Right lobe of liver (tissue), 6 donors: ENCODE measurements at places on chromosomes 2 and 18. TPM values are rescaled to one million over a fixed set of nuclear protein-coding genes. Genes with fewer than 3 reads are reported as not detected.

The ATP6V1C2 gene
- total RNA-seq: not detected

The IL37 gene
- total RNA-seq: not detected

The LBX2 gene
- total RNA-seq: 5.8 TPM

DNA sequence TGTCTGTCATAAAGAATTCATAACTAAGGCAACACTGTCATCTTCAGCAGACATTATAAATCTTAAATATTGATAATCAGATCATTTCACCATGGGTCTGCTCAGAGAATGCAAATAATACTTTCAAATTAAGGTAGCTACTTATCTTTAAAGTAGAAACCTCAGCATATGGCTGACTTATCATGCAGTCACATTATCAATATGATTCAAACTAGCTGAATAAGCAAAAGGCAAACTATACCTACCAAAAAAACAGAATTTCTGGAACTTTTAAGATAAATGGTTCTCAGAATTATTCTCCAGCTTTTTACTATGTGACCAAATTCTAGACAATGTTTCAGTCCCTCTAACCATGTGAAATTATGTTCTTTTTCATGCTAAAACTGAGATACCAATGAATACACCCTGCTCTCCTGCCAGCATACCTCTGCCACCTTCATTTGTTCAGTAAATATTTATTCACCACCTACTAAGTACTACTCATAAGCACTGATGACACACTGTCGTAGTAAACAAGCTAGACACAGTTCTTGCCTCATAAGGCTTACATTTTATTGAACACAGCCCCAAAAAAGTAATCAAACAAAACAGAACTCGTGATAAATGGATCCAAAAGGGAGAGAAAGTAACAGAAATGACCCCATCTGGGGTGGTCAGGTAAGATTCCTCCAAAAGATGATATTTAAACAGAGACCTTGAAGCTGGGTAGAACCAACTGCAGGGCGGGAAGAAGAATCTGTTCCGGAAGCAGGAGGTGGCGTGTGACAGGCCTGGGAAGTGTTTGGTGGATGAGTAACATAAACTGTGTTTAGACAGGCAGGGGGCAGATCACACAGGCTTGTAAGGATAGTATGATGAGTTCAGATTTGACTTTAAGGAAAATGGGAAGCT lies 17.7 kb downstream of the SPIRE1 start:
- no peaks in the 10 kb centered on the region for H3K36me3 ChIP-seq
- H3K27me3 ChIP-seq: no peaks in the 10 kb centered on the region
- H3K4me1 ChIP-seq: no peaks in the 10 kb centered on the region
- no peak overlapping the region for H3K27ac ChIP-seq
- no peak overlapping the region for H3K4me3 ChIP-seq

DNA sequence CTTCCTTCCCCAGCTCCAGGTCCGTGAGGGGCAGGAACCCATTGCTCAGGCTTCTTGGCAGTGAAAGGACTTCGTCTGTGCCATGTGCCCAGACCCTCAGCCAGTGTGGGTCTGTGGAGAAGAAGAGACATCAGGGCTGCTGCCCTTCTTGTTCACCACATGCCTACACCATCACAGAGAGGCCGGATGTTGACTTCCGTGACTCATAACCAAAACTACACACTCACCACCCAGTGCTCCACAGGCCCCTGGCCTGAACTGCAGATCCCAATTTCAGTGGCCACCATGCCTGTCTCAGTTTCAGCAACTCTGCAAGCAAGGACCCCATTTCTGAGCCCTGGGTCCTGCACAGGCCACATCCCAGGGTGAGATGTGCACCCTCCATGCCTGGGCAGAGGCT lies 332.6 kb upstream of the SALL3 start:
- H3K36me3 ChIP-seq: no peaks in the 10 kb centered on the region
- H3K4me1 ChIP-seq: no peaks in the 10 kb centered on the region
- H3K27me3 ChIP-seq: no peaks in the 10 kb centered on the region

DNA sequence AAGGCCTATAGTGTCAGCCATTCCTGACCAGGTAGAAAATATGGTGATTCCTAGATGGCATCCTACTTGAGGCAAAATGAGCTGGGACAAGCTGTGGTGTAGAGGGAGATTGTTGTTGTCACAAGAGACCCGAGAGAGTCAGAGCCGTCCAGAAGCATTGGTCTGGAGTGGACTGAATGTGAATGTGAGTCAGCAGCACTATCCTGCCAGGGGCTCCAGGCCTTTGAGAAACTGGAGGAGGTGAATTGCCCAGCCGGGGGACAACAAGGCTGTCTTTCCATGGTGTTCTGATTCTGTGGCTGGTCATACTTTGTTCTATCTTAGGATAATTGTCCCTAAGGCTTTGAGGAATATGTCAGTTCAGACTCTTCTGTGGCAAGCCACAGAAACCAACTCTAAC lies 29.4 kb upstream of the EIF2AK3 start:
- no peak for DNase-seq
- no peak overlapping the region for H3K27ac ChIP-seq
- no peak overlapping the region for H3K4me3 ChIP-seq

DNA sequence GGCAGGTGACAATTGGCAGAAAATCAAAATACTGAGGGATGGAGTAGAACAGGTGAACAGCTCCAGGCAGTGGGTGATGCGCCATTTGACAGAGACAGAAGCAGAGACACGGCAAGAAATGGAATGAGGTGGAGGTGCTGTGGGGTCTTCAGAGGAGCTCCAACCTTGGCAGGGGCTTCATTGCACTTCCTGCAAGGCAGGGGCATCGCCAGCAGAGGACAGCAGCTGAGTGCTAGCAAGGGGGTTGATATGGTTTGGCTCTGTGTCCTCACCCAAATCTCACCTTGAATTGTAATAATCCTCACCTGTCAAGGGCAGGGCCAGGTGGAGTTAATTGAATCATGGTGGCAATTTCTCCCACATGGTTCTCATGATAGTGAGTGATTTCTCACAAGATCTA lies 42.8 kb downstream of the CCDC68 start:
- no peak overlapping the region for H3K27ac ChIP-seq
- H3K4me1 ChIP-seq: no peaks in the 10 kb centered on the region
- H3K27me3 ChIP-seq: no peaks in the 10 kb centered on the region
- peaks cover 2% of the 10 kb centered on the region for H3K36me3 ChIP-seq
- no peak for DNase-seq

DNA sequence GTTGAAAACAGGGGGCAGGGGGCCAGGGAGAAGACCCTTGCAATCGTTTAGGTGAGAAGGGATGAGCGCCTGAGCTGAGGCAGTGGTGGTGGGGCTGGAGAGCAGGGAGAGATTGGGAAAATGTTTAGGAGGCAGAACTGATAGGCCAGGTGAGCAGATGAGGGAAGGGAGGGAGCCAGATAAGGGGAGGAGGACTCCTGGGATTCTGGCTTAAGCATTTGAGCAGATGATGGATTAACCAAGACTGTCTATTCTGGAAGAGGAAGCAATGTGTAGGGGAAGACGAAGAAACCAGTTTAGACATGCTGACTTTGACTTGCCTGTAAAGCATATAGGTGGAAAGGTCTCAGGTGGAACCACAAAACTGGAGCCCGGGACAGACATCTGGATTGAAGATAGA lies 49.9 kb upstream of the ASPRV1 start:
- H3K4me3 ChIP-seq: no peak overlapping the region
- no peak for DNase-seq
- no peaks in the 10 kb centered on the region for H3K4me1 ChIP-seq
- H3K27ac ChIP-seq: no peak overlapping the region

DNA sequence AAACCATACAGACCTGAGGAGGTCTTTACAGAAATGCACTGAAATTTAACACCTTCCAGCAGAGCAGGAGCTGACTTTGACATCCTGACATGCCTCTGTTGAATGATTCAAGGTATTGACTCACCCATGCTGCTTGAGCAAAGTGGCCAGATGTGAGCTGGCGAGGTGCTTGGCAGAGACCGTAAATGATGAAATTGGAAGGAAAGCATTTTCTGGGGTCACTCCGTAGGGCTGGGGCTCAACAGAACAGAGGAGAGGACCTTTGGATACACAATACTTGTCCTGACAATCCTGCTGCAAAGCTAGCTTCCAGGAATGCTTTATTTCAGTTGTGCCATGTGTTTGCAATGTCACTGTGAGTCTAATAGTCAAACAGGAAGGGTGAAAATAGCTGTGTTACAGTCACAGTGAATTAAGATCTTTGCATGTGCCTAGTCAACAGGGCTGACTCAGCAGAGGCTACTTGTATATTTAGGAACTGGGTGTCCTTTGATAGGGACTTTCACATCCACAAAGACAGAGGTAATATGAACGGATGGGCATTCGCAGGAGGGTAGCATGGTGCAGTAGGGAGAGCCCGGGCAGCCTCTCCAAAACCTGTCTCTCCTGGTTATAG lies 31.6 kb upstream of the NCK2 start:
- H3K27ac ChIP-seq: no peak overlapping the region
- peaks cover 3% of the 10 kb centered on the region for H3K4me1 ChIP-seq
- no peak for DNase-seq

- no peaks in the 10 kb centered on the region for H3K27me3 ChIP-seq
- H3K36me3 ChIP-seq: no peaks in the 10 kb centered on the region
- no peak overlapping the region for H3K27ac ChIP-seq
Observed at GRCh38 chr18:63180971-63181376, 138.6 kb downstream of the BCL2 start.

GRCh38 chr18:75247611-75248421 lies 37.2 kb downstream of the TSHZ1 start:
- no peaks in the 10 kb centered on the region for H3K27me3 ChIP-seq
- H3K4me1 ChIP-seq: no peaks in the 10 kb centered on the region
- H3K4me3 ChIP-seq: peak overlapping the region; percentile 44
- peak overlapping the region; percentile 70 for H3K27ac ChIP-seq
